ENCODE measurements at places on chromosomes 4 and X. TPM values are rescaled to one million over a fixed set of nuclear protein-coding genes. Genes with fewer than 3 reads are reported as not detected.

The PAGE4 gene
- total RNA-seq, result not detected

The HOPX gene
- 3.3 TPM for total RNA-seq

The PLP2 gene
- 10.5 TPM for total RNA-seq

The GC gene
- not detected for total RNA-seq

The VSIG4 gene
- not detected for total RNA-seq

DNA sequence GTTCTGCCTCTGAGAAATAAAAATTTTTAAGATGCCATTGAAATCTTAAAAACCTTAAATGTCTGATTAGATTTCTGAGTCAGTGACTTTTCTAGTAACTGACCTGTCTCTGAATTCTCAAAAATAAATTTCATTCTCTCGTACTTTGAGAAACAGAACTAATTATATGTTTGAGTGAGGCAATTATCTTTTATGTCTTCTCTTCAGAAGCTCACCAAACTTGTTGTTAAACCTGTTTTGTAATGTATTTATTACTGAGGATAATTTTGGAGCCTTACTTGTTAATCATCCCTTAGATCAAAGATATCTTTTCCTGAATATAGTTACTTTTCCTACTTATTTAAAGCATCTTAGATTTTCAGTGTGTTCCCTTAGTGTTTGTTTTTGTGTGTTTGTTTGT, 64.5 kb upstream of the MMAA start:
- H3K27me3 ChIP-seq, result no peaks in the 10 kb centered on the region
- H3K36me3 ChIP-seq, result no peaks in the 10 kb centered on the region
- H3K27ac ChIP-seq, result no peak overlapping the region
- no peak overlapping the region for H3K4me3 ChIP-seq

DNA sequence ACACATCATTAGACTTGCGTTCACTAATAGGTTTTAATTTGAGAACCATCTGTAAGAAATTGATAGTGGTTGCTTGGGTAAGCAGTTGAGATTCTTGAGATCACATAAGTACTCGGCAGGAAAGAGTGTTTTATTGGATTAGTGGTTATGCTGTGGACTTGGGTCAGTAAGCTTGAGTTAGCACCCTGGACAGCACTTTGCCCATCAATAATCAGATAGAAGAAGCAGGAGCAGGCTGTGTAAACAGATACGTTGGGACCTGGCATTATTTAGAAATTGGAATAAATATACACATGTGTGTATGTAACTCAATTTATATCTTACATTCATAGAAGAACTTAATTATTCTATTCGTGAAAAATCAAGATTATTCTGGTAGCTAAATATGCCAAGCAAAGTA, 357.5 kb upstream of the SMIM31 start:
- DNase-seq, result peak; percentile 21
- H3K4me1 ChIP-seq, result no peaks in the 10 kb centered on the region
- no peaks in the 10 kb centered on the region for H3K36me3 ChIP-seq
- no peak overlapping the region for H3K27ac ChIP-seq

DNA sequence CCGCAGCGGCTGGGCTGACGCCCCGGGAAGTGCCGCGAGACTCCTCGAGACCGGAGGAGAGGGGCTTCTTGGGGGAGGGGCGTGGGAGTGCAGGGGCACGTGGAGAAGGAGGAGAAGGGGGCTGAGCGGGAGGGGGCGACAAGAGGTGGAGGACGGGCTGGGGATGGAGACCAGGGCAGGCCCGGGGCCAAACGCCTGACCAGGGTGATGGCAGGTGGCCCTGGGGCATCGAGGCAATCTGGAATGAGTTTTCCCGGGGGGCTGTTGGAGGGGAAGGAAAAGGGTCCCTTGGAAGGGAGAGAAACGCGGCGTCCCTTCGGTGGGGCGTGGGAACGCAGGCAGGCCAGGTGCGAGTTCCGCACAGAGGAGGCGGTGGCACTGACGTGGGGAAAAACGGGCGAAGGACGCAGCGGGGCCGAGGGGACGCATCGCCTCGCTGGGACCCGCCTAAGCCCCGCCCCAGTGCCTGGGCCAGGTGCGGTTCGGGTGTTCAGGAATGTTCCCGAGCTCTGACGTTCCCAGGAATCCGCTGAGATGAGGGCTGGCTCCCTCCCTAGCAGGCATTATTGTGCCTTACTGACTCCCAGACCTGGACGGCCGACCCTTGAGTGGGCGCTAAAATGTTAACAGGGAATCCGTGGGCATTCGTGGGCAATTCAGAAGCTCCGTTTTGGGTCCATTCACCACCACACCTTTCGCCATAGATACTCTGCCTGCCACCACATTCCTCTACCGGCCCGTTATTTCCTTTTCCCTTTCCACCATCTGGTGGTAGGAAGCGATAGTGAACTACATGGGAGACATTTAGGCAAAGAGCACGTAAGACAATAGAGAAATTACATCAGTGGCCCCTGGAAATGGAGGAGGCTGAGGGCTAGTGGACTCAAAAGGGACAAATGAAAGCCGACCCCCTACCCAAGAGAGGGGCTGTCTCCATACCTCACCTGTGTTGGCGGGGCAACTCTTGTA, 795 bp upstream of the SH3KBP1 start:
- DNase-seq, result peak; percentile 67
- peaks cover 1% of the 10 kb centered on the region for H3K4me1 ChIP-seq
- no peaks in the 10 kb centered on the region for H3K36me3 ChIP-seq
- no peaks in the 10 kb centered on the region for H3K27me3 ChIP-seq
- peak overlapping the region; percentile 60 for H3K4me3 ChIP-seq
- peak overlapping the region; percentile 38 for H3K27ac ChIP-seq

- no peaks in the 10 kb centered on the region for H3K27me3 ChIP-seq
- H3K4me1 ChIP-seq, result no peaks in the 10 kb centered on the region
- H3K36me3 ChIP-seq, result no peaks in the 10 kb centered on the region
- no peak overlapping the region for H3K4me3 ChIP-seq
- H3K27ac ChIP-seq, result no peak overlapping the region
Observed at GRCh38 chr4:18529482-18529881, 507.9 kb upstream of the LCORL start.

GRCh38 chrX:124994404-124994803, 325.3 kb upstream of the TEX13C start:
- no peak overlapping the region for H3K4me3 ChIP-seq
- H3K27me3 ChIP-seq, result no peaks in the 10 kb centered on the region
- DNase-seq, result no peak

DNA sequence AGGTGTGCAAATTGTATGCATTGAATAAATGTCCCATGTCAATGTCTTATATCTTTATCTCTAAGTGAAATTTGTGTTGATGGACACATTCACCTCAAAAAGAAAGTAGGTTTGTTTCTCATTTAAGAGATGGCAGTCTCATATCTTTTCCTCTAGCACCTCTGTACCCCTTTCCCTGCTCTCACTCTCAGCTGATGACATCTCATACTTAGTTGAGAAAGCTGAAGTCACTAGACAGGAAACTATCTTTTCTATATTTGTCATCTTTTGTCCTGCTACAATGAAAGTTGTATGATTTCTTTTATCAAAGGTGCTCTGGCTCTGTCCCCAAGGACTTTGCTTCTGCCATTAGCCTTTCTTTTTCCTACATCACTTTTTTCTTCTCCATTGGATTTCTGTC, 84.0 kb upstream of the GRPR start:
- H3K4me1 ChIP-seq, result no peaks in the 10 kb centered on the region
- no peaks in the 10 kb centered on the region for H3K36me3 ChIP-seq
- H3K4me3 ChIP-seq, result no peak overlapping the region
- no peaks in the 10 kb centered on the region for H3K27me3 ChIP-seq

DNA sequence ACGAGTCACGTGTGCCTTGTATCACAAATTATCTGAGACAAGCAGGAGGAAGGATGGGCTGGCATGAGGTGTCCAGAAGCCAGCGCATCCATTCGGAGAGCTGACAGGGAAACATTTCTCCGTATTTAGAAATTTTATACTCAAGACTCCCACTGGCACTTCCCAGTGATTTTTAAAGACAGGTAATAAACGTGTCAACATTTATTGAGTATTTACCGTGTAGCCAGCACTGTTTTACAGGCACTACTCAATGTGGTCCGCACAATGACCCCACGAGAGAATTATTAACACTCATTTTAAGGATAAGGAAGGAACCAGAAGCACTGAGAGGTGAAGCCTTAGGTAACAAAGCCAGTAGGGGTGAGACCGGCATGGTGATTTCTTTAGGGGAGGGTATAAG, 23.2 kb downstream of the GEMIN8 start:
- no peaks in the 10 kb centered on the region for H3K4me1 ChIP-seq
- H3K36me3 ChIP-seq, result no peaks in the 10 kb centered on the region
- no peaks in the 10 kb centered on the region for H3K27me3 ChIP-seq
- no peak overlapping the region for H3K4me3 ChIP-seq

- H3K4me3 ChIP-seq, result peak overlapping the region; percentile 81
- no peaks in the 10 kb centered on the region for H3K36me3 ChIP-seq
- H3K27ac ChIP-seq, result peak overlapping the region; percentile 94
Observed at GRCh38 chrX:16869393-16870094, 618 bp downstream of the RBBP7 start.

GRCh38 chrX:107935200-107935599, 47.0 kb downstream of the TEX13B start:
- peaks cover 2% of the 10 kb centered on the region for H3K4me1 ChIP-seq
- DNase-seq, result peak; percentile 20
- H3K36me3 ChIP-seq, result no peaks in the 10 kb centered on the region
- H3K4me3 ChIP-seq, result no peak overlapping the region
- H3K27me3 ChIP-seq, result no peaks in the 10 kb centered on the region

Data from fibroblast of lung (primary cell).